ENCODE measurements at places on chromosomes 5 and 9.

- no peak for DNase-seq
Observed at GRCh38 chr9:6307551-6308096, 20.6 kb upstream of the TPD52L3 start.

- no peak for DNase-seq
Observed at GRCh38 chr5:56594792-56595191, 220.6 kb upstream of the MAP3K1 start.

DNA sequence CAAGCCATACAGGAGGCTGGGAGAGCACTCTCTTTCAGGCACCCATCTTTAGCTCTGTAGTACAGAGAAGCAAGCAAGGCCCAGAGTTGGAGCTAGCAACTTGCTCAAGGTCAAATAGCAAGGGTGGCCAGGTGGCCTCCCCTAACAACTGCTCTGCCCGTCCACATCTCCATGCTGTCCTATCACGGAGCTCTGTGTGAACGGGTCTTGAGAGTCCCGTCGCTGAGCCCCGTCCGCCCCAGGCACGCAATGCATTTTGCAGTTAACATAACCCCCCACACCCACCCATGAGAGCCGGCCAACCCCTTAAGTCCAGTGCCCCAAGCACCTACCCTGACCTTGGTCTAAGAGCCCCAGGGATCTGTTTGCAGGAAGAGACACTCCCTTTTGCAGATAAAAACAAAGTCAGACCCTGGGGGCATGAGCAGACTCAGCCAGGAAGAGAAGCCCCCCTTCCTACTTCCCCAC, 1.5 kb downstream of the RNF44 start:
- no peak for DNase-seq

- no peak for DNase-seq
Observed at GRCh38 chr5:131431794-131432193, 167.9 kb downstream of the CDC42SE2 start.

DNA sequence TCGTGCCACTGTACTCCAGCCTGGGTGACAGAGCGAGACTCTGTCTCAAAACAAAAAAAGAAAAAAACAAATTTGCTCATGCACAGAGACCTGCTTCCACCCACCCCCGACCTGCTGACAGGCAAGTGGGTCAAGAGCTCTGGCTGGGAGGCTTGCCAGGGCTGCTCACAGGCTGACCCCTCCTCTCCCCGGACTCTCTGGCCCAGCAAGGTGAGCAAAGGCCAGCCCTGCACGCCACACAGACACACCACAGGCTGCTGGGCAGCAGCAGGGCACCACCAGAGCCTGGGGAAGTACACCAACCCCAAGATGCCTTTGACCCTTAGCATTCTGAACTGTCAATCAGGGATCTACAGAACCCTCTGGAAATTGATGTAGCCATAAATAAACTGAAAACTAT, 29.2 kb downstream of the NSUN2 start:
- no peak for DNase-seq

DNA sequence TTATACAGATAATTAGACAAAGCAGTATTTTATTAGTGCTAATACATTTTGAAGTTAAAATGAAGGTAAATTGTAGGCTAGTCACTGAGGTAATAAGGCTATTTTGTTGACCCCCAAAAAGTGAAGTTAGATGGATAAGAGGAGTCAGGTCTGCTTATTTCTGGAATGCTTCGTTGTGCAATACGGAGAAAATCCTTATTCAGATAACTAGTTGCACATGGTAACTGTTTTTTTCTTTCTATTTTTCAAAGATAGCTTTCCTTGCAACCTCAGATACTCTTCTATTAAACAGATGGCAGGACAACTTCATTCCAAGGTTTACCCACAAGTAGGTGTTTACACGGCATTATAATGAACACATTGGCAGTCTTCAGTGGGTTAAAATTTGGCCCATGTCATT, 101.1 kb downstream of the TMEM174 start:
- DNase-seq = no peak
